ENCODE measurements at places on chromosomes 4 and X. TPM values are rescaled to one million over a fixed set of nuclear protein-coding genes. Genes with fewer than 3 reads are reported as not detected.

The REPS2 gene
- 0.07 TPM for total RNA-seq

The AKAP4 gene
- total RNA-seq = 0.11 TPM

GRCh38 chrX:130268449-130269170, at the start of gene ZNF280C:
Gene ZNF280C (minus strand): TSS chrX:130268899. CDS start chrX:130260449, 8,450 bp downstream.
- H3K36me3 ChIP-seq = no peaks in the 10 kb centered on the region
- peak within 1 kb of the TSS; percentile 90 for H3K4me3 ChIP-seq
- peak within 1 kb of the TSS; percentile 93 for H3K27ac ChIP-seq
- peak; percentile 92 for DNase-seq
- H3K27me3 ChIP-seq = no peaks in the 10 kb centered on the region
- peaks cover 8% of the 10 kb centered on the region for H3K4me1 ChIP-seq

The ZFP42 gene
- total RNA-seq = 0.31 TPM

- no peak overlapping the region for H3K4me3 ChIP-seq
- H3K4me1 ChIP-seq = no peaks in the 10 kb centered on the region
- peaks cover 47% of the 10 kb centered on the region for H3K27me3 ChIP-seq
- H3K36me3 ChIP-seq = no peaks in the 10 kb centered on the region
- H3K27ac ChIP-seq = no peak overlapping the region
Measured at GRCh38 chr4:186024637-186025407, 44.1 kb upstream of the TLR3 start.

DNA sequence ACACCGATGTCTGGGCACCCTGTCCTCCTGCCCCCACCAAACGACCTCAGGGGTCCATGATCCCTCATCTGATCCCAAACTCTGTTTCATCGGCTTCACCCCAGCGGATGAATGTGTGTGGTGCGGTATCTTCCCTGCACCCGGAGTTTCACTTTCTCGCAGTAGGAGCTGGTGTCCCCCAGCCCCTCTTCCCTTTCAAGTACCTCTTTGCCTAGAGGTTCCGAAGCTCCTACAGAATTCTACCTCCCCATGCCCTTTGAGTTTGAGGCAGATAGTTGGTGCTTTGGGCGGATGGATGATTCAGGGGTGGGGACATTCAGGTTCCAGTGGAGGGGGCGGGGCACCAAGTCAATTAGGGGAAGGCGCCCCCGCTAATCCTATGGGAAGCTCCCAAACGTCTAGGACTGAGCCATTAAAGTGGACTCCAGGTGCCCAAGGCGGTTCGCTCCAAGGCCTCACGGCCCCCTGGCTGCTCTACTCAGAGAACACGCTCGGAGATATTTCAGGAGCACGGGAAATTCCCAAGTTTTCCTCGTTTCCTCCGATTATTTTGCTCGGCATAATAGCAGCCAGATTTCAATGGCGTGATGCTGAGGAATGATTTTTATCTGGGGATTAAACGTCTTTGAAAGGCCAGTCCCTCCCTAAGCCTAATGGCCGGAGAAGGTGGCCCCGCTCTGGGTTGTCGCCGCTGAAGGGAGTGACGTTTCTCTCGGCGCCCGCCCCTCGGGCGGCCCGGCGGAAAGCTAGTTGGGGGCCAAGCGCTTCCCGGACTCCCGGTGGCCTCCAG, 1.3 kb downstream of the MSX1 start:
- H3K4me1 ChIP-seq = peaks cover 3% of the 10 kb centered on the region
- no peaks in the 10 kb centered on the region for H3K36me3 ChIP-seq
- peak overlapping the region; percentile 69 for H3K4me3 ChIP-seq
- H3K27ac ChIP-seq = no peak overlapping the region

GRCh38 chrX:15737190-15737958, 696 bp upstream of the CA5B start:
- no peaks in the 10 kb centered on the region for H3K27me3 ChIP-seq
- H3K4me1 ChIP-seq = peaks cover 15% of the 10 kb centered on the region
- DNase-seq = no peak
- H3K4me3 ChIP-seq = peak overlapping the region; percentile 26

The EPGN gene
- total RNA-seq = not detected

GRCh38 chr4:39539089-39539611, 11.9 kb upstream of the UGDH start:
- no peaks in the 10 kb centered on the region for H3K27me3 ChIP-seq
- no peak overlapping the region for H3K27ac ChIP-seq
- no peaks in the 10 kb centered on the region for H3K4me1 ChIP-seq
- no peaks in the 10 kb centered on the region for H3K36me3 ChIP-seq
- H3K4me3 ChIP-seq = no peak overlapping the region

- H3K27ac ChIP-seq = no peak overlapping the region
- H3K4me1 ChIP-seq = no peaks in the 10 kb centered on the region
- DNase-seq = no peak
- no peak overlapping the region for H3K4me3 ChIP-seq
Measured at GRCh38 chr4:113106108-113106507, 56.7 kb downstream of the ANK2 start.

The TMEM35A gene
- total RNA-seq = not detected

The PRR32 gene
- total RNA-seq = not detected
